ENCODE measurements at places on chromosomes 12 and 14.

DNA sequence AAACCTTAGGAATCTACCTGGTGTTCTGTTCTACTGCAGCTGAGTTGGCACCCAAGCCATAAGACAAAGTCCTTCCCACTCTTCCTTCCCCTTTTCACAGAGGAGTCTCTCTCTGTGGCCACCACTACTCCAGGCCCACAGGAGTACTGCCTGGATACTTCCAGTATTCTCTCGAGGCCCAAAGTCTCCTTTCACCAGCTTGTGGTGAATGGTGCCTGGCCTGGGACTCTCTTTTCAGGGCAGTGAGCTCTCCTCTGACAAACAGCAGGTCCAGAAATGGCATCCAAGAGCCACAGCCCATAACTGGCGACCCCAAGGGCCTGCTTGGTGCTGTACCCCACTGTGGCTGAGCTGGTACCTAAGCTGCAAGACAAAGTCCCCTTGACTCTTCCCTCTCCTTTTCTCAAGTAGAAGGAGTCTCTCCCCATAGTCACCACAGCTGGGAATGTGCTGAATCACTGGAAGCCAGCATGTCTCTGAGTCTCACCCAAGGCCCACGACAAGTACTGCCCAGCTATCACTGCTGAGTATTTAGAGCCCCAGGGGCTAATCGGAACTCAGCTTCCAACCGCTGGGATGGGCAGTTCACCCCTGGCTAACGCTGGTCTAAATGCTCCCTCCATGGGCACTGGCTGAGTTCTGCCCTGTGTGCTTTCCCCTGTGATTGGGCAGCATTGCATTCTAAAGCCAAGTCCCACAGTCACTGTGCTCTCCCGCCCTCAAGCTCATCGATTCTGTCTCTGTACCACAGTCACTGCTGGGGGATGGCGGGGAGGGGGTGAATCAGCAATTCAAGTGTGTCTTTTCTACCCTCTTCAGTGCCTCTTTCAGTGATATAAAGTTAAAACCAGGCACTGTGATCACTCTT, 6.1 kb downstream of the A2ML1 start:
- peak; percentile 55 for DNase-seq

GRCh38 chr12:132205271-132206045, 61.2 kb downstream of the NOC4L start:
- no peak for DNase-seq

- no peak for DNase-seq
These were observed 186.5 kb downstream of the CHST11 start for GRCh38 chr12:104643093-104643818.

DNA sequence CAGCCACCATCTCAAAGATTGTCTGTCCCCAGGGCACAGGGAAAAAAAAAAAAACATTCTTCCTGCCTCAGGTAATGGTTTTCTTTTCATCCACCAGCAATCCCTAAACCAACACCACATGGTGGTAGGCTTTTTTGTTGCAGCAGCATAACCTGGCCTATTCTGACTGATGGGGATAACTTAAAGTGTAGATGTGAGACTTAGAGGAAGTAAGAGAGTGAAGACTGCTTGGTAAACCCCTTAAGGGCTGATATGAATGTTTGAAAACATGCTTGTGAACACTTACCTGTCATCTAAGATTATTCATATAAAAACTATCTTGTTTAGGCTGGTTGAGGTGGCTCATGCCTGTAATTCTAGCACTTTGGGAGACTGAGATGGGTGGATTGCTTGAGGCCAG, 130.2 kb upstream of the RAP1B start:
- no peak for DNase-seq

DNA sequence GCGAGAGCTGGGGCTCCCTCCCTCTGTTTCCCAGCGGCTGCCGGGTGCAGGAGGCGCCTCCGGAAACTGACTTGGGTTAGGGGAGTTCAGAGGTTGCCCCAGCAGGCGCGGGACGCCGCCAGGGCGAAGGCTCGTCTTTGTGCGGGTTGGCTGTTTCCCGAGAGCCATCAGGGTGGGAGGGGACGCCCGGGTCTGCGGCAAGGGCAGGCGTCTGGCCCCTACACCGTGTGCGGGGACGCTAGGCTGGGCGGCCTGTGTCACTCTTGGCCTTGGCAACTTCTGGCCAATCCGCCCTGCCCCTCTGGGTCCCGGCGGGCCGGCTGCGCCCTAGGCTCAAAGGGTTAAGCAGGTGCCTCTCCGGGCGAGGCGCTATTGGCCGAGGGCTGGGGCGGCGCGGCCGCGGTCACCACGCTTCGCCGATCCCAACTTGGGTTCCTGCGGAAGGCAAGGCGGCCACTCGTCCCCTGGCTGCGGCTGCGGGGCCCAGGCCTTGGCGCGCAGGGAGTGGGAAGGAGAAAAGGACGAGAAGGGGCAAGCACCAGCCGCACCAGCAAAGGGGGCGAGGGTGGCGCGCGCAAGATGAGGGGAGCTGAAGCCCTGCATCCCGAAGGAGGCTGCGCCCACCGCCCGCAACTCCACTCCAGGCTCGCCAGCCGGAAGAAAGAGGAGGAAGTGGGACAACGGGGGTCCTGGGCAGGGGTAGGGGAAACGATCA, 5.6 kb upstream of the NPAS3 start:
- DNase-seq, result no peak

GRCh38 chr12:560691-561390, 101.1 kb downstream of the B4GALNT3 start:
- no peak for DNase-seq

GRCh38 chr12:112823582-112824149, 32.1 kb downstream of the RPH3A start:
- no peak for DNase-seq

- no peak for DNase-seq
These were observed 460.7 kb upstream of the ATXN7L3B start for GRCh38 chr12:74076918-74077317.

DNA sequence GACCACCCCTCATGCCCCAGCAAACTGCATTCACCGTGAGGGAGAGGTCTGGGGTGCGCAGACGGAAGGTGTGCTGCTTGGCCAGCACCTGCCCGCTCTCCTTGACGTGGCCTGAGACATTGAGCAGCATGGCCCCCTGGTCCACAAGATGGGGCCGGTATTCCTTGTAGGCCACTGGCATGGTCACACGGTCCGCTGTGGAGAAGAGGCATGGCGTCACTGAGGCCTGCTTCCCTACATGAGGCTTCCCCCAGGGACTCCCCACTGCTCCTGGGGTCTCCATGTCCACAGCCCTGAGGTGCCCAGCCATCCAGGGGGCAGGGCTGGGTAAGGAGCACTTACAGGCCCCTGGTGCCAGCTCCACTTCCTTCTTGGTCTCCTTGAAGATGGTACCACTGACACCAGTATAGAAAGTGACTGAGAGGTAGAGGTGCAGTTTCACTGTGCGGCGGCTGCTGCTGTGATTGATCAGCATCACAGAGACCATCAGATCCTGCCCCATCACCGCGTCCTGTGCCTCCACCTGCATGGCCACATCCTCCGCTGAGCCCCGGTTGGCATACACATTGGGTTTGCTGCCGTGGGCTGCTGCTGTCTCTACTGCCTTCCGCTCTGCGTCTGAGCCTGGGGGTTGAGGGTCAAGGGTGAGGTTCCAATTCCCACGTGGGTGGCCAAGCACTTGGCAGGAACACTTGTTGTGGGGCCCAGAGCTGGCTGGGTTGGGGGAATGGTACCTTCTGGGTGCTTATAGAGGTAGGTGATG, 8.2 kb downstream of the TGM1 start:
- no peak for DNase-seq

GRCh38 chr14:81474148-81474492, 59.5 kb downstream of the SEL1L start:
- DNase-seq, result no peak

DNA sequence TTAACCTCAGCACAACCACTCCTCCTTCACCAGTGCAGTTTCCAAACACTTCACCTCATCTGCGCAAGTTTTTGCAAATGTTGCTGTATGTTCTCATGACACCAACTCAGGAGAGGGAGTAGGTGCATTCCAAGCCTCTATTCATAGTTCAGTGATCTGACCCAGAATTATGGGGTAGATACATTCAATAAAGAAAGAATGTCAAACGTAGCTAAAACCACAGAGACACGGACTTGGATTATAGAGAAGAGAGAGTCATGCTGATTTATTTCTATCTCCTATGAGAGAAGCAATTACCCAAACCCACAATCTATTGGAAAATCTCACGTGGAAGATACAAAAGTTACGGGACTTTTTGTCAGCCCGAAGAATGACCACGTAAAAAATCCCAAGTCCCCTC, 1006.0 kb upstream of the TMEM132C start:
- DNase-seq, result no peak

GRCh38 chr12:33967760-33968159, 54.5 kb upstream of the ALG10 start:
- peak; percentile 89 for DNase-seq

DNA sequence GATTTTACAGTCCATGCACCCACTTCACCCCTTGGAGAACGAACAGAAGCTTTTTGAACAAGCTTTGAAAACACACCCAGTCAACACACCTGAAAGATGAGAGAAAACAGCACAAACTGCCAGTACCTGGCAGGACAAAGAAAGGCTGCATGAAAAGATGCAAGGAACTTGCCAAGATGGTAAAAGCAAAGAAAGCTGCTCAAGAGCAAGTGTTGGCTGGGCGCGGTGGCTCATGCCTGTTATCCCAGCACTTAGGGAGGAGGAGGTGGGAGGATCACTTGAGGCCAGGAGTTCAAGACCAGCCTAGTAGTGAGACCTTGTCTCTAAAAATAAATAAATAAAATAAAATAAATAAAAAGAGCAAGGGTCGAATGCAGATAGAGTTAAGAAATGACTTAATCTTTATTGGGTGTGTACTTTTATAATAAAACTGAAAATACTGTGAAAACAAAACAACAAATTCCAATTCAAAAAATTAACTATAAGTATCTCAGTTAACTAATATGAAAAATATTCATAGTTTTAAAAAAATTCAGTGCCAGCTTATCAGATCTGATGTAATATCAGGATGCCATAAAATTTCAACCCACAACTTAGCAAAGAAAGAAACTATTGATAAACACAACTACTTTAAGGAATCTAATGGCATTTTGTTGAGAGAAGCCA, 59.2 kb downstream of the HECTD4 start:
- no peak for DNase-seq

GRCh38 chr12:77796775-77797174, 33.9 kb upstream of the NAV3 start:
- DNase-seq, result peak; percentile 31

GRCh38 chr14:88188745-88189416, 134.2 kb downstream of the KCNK10 start:
- no peak for DNase-seq

DNA sequence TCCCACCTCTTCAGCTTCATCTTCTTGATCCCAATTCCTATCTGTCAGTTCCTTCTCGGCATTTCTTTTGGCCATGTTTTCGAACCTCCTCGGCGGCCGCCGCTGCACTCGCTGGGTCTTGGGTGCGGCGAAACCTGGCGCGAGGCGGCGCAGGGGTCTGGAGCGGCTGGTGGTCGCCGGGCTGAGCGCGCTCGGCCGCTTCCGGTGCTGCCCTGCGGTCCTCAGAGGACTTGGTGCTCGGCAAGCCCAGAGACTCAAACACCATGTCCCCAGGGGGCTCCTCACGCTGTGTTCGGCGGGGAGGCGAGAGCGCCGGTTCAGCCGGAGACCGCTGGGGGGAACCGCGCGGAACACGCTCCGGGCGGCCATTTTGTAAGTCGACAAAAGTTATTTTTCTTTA, 51.8 kb downstream of the PPP1R36 start:
- DNase-seq, result no peak

GRCh38 chr14:101920271-101920670, 44.1 kb upstream of the DYNC1H1 start:
- peak; percentile 12 for DNase-seq

- peak; percentile 1 for DNase-seq
These were observed 707.9 kb downstream of the AACS start for GRCh38 chr12:125773033-125773640.

DNA sequence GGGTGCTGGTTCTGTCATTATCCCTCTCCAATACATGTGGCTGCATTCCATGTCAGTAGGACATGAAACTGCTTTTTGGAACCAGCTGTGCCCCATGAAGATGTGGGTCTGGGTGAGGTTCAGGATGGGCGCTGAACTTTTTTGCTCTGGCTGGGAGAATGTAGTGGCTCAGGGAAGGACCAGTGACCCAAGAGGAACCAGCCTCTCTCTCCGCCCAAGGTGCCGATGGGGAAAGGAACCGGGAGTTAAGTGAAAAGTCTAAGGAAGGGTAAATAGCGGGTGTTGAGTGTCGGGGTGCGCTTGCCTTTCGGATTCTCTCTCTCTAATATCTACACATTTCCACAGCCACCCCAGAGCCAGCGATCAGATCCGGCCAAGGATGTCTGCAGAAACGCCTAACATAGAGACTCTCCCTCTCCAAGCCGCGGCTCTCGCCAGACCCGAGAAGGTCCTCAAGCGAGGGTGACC, 7.8 kb downstream of the ARHGEF25 start:
- DNase-seq, result no peak

Measured in epithelial cell of esophagus (primary cell).